ENCODE measurements at places on chromosomes 2 and 18. TPM values are rescaled to one million over a fixed set of nuclear protein-coding genes. Genes with fewer than 3 reads are reported as not detected.

CD226 gene
- 0.34 TPM for total RNA-seq

GALM gene
- total RNA-seq = 40.5 TPM

SCN3A gene
- total RNA-seq = 0.17 TPM

WNT6 gene
- not detected for total RNA-seq

RAPH1 gene
- 15.6 TPM for total RNA-seq

EML4 gene
- total RNA-seq = 27.6 TPM
